Stimulated activated naive CD8-positive, alpha-beta T cell treated with anti-CD3 and anti-CD28 coated beads, Interleukin-15, amount 100 ng/mL, for 72 hours (primary cell): ENCODE measurements at places on chromosomes 2 and 18.

GRCh38 chr2:158120664-158121641 is 19.3 kb downstream of the UPP2 start:
- DNase-seq: no peak

- DNase-seq: no peak
These were observed 90.9 kb upstream of the SETBP1 start for GRCh38 chr18:44589693-44590355.

GRCh38 chr2:238564286-238564920 is 137.7 kb downstream of the ASB1 start:
- no peak for DNase-seq

DNA sequence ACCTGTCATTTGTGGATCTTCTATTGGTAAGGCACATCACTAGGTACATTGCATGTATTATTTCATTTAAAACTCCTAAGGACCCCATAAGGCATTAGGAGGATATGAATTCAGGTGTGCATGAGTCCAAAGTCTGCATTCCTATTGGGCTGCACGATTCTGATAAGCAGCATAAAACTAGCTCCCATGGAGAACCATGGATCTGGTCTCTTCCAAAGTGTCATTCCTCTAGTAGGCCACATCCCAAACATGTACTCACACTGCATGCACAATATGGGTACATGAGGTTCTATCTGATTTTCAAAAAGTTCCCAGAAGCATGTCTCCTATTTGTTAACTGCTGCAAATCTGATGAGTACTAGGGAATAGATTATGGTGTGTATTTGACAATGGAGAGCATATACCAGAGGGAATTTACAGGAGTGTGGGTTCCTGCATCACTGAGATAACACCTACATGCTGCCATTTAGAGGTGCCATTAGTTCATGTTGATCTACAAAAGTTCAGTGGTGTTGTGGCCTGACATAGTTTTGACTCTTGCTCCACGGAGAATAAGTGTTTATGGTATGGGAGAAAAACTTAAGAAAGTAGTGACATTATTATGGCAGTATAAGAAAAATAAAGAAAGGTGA is 11.3 kb downstream of the CYTIP start:
- no peak for DNase-seq

- DNase-seq: no peak
These were observed 60.1 kb downstream of the ATP8B1 start for GRCh38 chr18:57743008-57743407.

DNA sequence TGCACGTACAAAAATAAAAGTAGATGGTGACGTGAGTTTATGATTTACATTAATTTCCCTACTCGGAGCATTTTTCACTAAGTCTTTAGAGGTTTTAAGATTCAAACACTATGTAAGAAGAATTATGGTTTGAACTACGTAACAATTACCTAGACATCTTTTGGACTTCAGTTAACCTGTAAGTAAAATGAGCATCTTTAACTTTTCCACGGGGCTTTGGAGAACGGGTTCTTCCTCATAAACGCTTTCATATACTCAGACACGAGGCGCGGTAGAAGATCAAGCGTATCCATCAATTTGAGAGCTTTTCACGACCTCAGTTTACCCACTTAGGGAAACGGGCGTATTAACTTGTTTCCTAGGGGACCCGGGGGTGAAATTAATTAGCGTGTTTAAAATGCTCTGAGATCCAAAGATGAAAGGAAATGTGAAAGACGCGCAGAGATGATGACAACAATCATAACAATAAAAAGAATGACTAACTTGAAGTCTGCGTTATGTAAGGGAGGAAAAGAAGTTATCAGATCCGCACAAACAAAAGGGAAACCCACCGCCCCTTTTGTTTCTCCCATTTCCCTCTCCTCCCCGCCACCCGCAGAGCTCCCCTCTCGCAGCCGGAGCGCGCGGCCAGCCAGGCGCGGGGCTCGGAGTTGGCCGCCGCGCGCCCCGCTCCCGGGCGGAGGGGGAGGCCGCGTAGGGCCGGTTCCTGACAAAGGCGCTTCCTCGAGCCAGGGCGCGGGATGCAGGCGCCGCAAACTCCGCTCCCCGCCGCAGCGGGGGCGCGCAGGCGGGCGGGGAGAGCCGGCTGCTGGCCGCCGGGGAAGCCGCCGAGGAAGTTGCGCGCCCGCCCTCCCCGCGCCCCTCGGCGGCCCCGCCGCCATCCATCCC is 807 bp downstream of the PELI1 start:
- peak; percentile 52 for DNase-seq

DNA sequence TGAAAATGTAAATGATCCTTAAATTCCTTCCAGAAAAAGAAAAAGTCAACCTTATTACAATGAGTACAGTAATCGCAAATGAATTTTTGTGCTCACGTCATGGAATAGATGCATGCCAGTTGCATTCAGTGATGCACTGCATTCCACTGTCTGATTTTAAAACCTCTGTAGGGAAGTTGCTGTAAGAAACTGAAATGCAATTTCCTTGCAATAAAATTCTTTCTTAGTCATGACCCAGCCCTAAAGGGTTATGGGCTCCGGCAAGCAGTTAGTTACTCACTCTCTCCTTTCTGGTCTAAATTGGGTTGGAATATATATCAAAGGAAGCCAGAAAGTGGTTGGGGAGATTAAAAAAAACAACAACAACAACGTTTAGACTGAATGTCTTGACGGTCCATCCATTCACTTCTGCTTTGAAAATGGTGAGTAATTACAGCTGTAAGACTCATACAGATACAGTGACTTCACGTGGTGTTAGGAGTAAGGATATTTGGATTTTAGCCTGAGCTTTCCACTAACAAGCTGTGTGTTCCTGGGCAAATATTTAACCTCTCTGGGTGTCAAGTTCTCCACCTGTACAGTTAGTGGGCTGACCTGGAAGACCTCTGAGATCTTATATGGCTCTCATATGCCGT is 8.6 kb upstream of the RND3 start:
- no peak for DNase-seq

- no peak for DNase-seq
These were observed 35.2 kb upstream of the CDH19 start for GRCh38 chr18:66638856-66639629.

GRCh38 chr2:236656166-236656565 is 86.5 kb downstream of the ACKR3 start:
- DNase-seq: no peak

DNA sequence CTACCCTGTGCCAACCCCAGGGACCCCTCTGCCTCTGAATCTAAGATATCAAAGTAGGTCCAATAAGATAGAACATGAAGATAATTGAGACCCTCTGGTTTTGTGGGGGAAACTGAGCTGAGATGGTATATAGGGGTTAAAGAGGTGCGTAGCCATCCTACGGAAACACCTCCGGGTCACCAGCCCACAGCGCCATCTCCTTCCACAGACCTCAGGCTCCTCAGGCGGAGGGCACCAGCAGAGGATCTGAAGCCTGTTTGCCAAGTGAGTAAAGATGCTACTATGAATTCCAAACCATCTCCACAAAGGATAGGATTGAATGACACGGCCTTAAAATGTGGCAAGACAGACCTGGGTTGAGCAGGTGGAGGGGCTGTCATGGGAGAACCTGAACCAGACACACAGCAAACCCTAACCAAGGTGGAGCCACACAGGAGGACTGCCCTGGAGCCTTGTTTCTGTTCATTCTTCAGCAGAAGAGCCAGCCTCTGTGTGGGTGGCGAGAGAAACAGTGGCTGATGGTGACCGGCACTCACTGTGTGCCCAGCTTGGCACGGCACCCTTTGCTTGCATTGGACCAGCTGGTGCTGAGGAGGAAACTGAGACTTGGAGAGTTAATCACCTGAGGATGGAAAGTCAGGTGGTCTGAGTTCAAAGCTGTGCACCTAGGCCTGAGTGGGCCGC is 10.2 kb downstream of the GBX2 start:
- DNase-seq: no peak

DNA sequence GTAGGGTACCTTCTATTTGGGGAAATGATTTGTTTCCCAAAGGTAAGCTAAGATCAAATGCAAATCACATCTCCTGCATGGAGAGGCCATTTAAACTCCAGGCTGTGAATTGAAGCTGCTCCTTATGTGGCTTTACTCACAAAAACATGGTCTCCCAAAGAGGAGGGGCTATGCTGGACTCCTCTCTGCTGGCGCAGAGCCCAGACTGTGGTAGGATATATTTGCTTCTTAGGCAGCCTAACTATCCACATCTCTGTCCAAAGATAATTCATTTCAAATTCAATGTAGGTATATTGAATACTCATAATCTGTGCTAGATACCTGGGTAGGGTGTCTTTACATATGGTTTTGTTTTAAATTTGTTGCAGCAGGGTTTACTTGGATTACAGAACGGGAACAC is 358.5 kb downstream of the ALK start:
- DNase-seq: no peak

- no peak for DNase-seq
These were observed 12.2 kb upstream of the TPRKB start for GRCh38 chr2:73749314-73749713.

DNA sequence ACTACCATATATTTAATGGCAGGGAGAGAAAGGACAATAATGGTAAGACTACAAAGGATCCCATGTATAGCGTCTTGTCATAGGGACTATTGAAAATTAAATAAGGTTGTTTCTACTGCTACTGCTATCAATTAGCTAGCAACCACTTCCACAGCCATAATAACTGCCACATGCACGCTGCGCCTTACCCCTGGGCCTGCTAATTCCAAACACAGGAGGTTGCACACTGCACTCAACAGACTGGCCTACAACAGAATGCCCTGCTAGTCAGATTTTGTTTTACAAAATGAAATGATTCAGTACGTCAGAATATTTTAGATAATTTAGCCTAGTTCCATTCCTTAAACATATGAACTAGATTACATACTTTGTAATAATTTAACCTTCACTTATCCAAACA is 121.0 kb upstream of the SMAD7 start:
- DNase-seq: no peak

DNA sequence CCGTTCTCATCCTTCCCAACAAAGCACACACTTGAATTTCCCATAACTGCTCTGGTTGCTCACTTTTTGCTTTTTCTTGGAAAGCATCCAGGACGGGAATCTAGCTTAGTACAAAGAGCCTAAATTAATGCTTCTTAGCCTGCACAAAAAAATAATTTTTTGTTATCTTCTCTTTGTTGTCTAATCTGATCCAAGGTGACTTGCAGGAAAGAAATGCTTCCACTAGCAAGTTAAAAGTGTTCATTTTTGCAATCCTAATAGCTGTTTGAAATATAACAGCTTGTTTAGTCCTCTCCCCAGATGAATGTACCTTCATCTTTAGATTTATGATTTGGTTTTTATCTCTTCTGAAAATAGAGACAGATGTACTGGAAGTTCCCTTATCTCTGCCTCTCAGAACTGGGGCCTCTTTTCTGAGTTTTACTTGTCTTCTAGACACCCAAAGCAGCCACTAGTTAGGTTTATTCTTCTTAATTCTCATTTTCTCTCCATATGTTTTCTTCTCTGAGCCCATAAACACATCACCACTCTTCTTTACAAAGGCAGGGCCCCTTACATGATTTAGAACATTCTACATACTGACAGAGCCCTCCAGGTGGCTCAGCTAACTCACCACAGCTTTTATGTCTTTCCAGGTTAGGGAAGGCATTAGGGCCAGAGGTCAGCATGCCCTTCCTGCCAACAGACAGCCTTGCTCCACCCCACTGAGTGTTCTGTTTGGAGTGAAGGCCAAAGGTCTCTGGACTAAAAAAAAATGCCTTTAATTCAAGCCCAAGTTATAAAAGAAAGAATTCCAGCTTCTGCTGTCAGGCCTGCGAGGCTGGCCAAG is 74.7 kb upstream of the MAP4K3 start:
- no peak for DNase-seq

DNA sequence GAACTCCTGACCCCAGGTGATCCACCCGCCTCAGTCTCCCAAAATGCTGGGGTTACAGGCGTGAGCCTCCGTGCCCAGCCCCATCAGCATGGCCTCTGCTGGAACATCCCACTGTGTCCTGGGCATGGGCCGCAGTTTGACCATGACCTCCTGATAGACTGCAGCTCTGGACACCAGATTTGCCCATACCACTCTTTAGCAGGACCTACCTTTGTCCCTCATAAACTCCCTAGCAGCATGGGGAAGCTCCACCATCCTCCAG is 92.6 kb downstream of the MYCN start:
- DNase-seq: no peak

- no peak for DNase-seq
These were observed 168.1 kb upstream of the RMP24 start for GRCh38 chr18:35804377-35804776.

DNA sequence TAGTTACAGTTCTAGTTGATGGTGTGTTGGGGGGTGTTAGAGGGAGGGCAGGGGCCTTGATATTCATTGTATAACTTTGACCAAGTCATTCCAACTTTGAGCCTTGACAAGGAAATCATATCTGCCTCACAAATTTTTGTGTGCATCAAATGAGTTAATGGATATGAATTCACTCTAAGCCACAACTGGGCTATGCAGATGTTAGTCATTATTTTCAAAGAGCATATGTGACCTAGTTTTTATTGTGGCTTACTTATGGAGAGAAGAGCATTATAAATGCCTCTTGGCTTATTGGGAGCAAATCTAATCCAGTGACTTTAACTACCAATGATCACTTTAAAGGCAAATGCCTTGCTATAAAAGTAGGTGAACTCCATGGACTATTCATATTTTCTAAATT is 250.2 kb downstream of the LPIN1 start:
- no peak for DNase-seq

- no peak for DNase-seq
These were observed 21.8 kb downstream of the SP140L start for GRCh38 chr2:230348787-230349186.

GRCh38 chr2:207405150-207405549 is 124.6 kb upstream of the CREB1 start:
- DNase-seq: no peak

DNA sequence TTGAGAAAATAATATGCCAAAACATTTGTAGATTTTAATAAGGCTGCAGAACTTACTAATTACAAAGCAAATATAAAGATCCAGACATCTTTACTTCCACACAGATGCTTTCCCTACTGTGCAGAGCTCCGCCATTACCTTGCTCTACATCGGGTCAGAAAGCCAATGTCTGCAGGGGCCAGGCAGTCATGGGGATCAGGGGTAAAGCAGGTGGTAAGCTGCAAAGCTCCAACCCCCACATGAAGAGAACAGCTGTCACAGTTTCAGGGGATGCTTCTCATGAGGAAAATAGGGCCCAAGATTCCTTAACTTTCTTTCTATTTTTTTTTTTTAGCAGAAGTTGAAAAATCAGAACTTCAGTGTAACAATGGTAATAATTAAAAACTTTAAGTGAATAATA is 102.7 kb downstream of the DCC start:
- no peak for DNase-seq

DNA sequence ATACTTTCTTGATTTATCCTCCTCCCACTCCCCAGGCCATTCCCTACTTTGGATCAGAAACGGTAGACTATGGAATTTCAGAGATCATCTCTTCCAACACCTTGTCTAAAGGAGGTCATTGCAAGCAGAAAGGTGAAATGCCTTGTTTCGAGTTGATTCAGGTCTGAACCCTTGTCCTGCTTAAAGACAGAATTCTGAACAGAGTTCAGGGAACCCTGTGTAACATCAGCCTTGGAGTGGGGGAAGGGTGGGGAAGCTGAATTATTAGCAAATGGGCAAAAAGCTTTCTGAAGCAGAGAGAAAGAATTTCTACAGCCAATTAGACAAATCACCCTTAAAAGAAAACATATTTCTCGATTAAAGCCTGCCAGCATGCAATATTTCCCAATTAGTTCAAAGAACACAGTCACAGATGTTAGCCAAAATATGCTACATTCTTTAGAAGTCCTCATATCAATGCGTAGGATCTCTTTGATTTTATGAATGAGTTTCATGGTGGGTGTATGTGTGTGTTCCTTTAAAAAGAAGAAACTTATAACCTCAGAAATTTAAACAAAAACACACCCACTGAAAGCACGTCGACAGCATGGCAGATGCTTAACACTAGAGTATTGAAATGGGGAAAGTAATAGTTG is 353.1 kb downstream of the RND3 start:
- DNase-seq: no peak

- no peak for DNase-seq
These were observed 150.2 kb upstream of the DOK6 start for GRCh38 chr18:69250305-69251151.
